Hepatocyte (in vitro differentiated cells): ENCODE measurements at places on chromosomes 16 and 17.

DNA sequence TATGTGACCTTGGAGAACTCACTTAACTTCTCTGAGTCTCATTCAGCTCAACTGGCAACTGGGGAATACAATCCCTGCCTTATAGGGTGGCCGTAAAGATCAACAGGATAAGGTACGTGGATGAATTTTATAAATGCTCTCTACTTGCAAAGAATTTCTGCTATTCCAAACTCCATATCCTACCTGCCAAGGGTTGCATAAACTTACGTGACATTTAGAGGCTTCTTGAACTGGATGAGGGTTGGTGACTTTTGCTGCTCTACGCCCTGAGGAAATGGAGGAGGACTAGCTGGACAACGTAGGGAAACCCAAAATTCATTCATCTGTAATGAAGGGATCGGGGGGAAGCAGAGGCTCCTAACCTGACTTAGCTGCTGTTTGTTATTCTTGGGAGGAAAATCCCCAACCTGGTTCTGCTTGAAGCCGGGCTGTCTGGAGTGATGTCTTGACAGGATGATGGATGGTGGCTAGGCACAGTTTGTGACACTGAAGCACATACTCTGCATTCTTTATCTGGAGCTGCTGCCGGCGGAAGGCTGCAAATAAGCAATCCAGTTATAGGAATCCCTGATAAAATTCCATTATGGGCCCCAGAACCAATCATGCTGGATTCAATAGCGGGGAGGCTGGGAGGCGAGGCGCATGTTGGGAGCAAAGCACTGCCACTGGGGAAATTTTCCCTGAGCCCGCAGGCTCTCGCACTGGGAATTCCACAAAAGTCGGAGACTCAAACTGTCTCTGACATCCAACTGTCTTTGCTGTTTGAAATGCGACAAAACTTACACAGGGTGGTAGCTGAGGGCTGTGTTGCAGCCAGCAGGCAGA lies 94.7 kb upstream of the SDK2 start:
- no peak for DNase-seq

GRCh38 chr17:79212149-79213087 lies 137.8 kb downstream of the ENGASE start:
- no peak for DNase-seq

- DNase-seq, result no peak
Observed at GRCh38 chr16:69544088-69544487, 21.7 kb upstream of the NFAT5 start.

DNA sequence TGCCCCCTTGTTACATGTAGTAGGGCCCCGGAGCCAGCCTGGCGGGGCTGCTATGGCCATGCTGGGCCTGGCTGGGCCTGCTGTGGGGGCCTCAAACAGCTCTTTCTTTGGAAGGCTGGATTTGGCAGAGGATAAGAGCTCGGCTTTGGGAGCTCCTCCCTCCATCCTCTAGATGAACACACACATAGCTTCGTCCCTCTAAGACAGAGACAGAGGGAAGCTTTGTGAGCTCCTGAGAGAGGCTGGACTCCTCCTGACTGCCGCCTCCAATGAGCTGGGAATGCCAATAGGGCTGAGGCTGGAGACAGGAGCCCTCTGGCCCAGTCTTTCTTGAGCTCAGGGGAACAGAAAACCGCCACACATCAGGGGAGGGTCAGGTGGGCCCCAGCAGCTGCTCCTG lies 37.3 kb upstream of the CDC42EP4 start:
- peak; percentile 66 for DNase-seq

GRCh38 chr16:69851491-69852240 lies 89.5 kb downstream of the WWP2 start:
- no peak for DNase-seq

GRCh38 chr17:72411124-72411563 lies 290.3 kb downstream of the SOX9 start:
- no peak for DNase-seq

DNA sequence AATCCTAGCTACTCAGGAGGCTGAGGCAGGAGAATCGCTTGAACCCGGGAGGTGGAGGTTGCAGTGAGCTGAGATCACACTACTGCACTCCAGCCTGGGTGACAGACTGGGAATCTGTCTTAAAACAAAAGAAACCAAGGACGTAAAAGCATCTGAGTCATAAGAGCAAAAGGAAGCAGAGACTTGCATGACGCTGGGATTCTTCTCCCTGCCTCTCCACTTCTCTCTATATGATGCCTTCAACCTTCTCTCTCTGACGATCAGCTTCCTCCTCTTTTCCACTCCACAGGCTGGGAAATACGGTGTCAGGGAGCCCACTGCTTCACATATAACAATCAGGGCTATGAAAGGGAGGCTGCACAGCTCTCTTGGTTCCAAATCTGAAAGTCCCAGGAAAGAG lies 43.2 kb upstream of the CCL1 start:
- no peak for DNase-seq

DNA sequence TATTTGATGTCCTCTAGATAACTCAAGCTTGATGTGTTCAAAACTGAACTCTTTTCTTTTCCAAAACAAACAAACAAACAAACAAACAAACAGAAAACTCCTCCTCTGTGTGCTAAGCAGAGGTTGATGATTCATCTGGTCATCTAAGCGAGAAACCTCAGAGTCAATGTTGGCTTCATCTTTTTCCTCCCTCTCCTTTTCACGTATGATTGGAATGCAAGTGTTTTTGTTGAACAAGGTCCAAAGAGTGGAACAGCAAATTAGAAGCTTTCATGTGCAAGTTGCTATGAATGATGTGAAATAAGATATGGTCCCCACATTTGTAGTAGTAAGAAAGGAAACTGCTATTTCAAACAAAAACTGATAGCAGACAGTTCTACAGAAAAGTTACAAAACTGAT lies 52.5 kb downstream of the TBX4 start:
- no peak for DNase-seq

GRCh38 chr16:9607515-9608230 lies 516.2 kb downstream of the HAPSTR1 start:
- no peak for DNase-seq

- peak; percentile 57 for DNase-seq
Observed at GRCh38 chr16:65123396-65124211, 1.7 kb upstream of the CDH11 start.

GRCh38 chr16:80029761-80030481 lies 429.4 kb upstream of the MAF start:
- no peak for DNase-seq

- DNase-seq, result no peak
Observed at GRCh38 chr17:27663936-27664605, 33.1 kb downstream of the LGALS9 start.

GRCh38 chr17:10149573-10150399 lies 48.6 kb downstream of the GAS7 start:
- no peak for DNase-seq

DNA sequence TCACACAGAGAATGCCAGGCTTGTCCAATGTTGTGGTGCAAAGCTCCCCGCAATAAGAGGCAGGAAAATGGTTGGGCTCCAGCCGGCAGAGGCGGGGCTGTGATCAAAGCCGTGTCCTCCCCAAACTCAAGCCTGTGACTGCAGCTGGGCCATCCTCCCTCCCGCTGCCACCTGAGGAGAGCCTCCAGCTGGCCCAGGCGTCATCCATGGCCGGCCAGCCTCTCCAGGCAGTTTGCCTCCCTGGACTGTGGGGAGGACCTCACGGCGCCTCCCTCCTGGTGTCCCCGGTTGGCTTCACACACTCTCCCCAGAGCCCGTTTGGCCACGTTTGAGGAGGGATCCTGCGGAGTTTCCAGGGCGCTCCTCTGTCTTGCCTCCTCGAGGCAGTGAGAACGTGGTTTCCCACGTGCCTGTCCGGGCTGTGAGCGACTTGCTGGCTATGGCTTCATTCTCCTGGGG lies 134.1 kb downstream of the IRF8 start:
- DNase-seq, result no peak

DNA sequence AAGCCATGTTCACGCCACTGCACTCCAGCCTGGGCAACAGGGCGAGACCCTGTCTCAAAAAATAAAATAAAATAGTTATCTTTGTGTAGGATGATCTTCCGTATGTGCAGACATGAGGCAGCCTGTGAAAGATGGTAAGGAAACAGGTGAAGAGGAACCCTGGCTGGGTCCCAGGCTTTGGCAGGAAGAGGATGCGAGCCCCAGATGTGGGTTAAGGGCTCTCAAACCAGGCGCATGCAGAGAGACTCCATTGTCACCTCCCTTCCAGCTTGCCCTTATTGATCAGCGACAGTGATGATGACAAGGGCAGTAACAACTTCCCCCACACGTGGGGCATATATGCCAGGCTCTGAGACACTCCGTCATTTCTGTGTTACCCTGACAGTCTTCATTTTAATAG lies 106.8 kb downstream of the GNAO1 start:
- DNase-seq, result no peak

GRCh38 chr17:47615766-47616424 lies 33.8 kb upstream of the KPNB1 start:
- peak; percentile 71 for DNase-seq

DNA sequence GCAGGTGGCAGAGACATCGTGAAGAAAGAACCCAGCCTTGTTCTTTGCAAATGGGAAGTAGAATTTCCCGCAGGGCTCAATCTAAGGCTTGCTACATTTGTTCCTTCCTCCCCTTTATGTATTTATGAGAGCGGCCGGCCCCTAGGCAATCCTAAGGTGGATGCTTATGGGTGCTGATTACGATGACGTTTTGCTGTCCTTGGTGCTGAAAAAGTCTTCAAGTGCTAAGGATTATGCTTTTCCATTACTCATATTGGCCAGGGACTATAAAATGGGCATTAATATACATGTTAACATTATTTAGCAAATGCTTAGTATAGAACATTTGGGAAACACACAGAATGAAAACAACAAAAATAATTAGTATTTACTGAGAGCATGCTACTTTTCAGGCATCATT lies 313.3 kb upstream of the XYLT1 start:
- peak; percentile 66 for DNase-seq

- DNase-seq, result no peak
Observed at GRCh38 chr17:12133183-12133582, 112.5 kb downstream of the MAP2K4 start.

- DNase-seq, result no peak
Observed at GRCh38 chr17:37551788-37552187, 57.4 kb downstream of the SYNRG start.

GRCh38 chr16:79139799-79140198 lies 460.7 kb downstream of the MAF start:
- DNase-seq, result no peak

DNA sequence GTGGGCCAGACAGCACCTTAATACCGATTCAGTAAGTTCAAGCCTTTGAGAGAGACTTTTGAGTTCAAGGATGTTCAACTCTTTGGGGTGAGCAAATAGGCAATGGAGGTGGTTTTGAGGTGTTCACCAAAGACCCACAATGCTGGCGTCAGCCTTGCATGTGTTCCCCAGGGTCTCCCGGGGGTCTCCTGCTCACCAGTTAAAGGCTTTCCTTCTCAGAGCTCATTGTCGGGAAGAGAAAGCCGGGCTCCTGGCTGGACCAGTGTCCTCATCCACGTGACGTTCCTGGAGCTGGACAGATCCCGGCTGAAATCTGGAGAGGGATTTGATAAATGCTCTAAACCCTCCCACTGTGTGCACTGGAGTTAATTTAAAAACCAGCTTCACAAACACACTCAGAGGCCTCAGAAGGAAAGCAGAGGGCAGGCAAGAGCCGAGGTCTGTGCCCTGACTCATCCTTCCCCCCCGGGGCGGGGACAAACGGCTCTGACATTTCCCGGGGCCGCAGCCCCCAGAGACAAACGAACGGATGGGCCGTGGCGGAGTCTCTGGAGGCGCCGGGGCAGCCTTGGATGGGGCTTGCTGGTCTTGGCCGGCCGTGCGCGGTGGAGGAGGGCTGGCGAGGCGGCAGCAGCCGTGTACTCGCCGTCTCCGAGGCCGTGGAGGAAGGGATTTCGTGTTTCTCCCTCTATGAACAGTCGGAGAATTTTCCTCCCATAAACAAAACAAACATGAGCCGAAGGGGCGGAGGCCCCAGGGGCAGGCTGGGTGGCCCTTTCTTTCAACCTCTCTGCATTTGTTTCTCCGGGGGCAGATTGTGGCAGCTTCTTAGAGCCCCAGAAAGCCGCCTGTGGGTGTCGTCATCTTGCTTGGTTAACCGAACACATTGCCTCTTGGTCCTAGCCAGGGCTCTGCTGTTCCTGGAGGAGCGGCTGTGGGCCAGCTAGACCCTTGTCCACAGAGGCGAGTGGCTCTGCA lies 94.2 kb downstream of the NTN1 start:
- DNase-seq, result peak; percentile 74

GRCh38 chr16:9013508-9013864 lies 49.8 kb upstream of the USP7 start:
- no peak for DNase-seq

GRCh38 chr16:66486773-66487579 lies 59.9 kb downstream of the BEAN1 start:
- peak; percentile 61 for DNase-seq

GRCh38 chr17:4009186-4009785 lies 45.0 kb upstream of the ATP2A3 start:
- no peak for DNase-seq

- no peak for DNase-seq
Observed at GRCh38 chr16:53121043-53121620, 66.3 kb downstream of the CHD9 start.

DNA sequence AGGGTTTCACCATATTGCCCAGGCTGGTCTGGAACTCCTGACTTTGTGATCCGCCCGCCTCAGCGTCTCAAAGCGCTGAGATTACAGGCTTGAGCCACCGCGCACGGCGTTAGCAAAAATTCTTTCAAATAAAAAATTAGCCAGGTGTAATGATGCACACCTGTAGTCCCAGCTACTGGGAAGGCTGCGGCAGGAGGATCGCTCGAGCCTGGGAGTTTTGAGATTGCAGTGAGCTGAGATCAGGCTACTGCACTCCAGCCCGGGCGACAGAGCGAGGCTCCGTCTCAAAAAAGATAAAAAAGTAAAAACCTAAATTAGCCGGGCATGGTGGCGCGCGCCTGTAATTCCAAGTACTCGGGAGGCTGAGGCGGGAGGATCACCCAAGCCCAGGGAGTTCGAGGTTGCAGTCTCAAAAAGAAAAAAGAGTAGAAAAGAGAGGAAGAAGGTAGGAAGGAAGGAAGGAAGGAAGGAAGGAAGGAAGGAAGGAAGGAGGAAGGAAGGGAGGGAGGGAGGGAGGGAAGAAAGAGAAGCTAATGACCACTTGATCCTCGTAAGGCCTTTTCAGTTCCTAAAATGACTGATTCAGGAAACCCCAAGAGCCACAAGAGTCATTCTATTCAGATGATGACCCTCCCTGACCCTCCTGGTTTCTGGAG lies 59.2 kb downstream of the SRL start:
- no peak for DNase-seq
